Ovary (tissue), 10 donors: ENCODE measurements at places on chromosomes 3 and 15.

GRCh38 chr3:43102773-43103480 is 3.0 kb downstream of the POMGNT2 start:
- peak overlapping the region; percentile 21 for H3K27ac ChIP-seq
- no peak overlapping the region for H3K4me3 ChIP-seq
- H3K4me1 ChIP-seq: peaks cover 8% of the 10 kb centered on the region
- H3K27me3 ChIP-seq: no peaks in the 10 kb centered on the region
- no peak for DNase-seq
- no peaks in the 10 kb centered on the region for H3K36me3 ChIP-seq

GRCh38 chr15:60721257-60721626 is 242.3 kb upstream of the ICE2 start:
- no peak for DNase-seq
- no peak overlapping the region for H3K4me3 ChIP-seq
- no peak overlapping the region for H3K27ac ChIP-seq
- peaks cover 2% of the 10 kb centered on the region for H3K4me1 ChIP-seq
- H3K27me3 ChIP-seq: no peaks in the 10 kb centered on the region

DNA sequence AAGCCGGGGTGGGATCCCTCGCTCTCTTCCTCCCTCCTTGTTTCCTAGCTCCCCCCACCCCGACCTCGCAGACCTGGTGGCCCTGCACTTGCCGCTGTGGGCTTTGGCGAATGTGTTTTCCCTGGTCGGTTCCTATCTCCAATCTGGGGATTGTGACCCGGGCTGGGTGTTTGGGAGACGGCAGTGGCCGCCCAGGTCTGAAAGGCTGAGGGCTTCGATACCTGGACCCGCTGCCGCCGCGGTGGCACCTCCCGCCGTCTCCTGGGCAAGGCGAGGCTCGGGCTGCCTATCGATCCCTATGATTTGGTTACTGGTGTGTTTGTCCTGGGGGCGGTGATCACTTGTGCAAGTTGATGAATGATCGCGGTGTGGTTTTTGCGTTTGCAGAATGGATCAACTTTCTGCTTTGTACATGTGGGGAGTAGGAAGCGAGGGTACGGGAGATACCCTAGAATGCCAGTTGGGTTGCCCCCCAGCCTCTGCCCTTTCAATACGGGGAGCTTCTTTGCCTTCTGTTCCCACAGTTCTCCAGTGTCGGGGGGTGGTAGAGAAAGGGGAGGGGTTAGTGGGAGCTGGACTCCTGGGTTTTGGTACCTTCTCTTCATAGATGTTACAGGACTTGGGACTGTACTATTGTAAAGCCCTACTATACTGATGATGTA is 3.0 kb downstream of the BBX start:
- no peaks in the 10 kb centered on the region for H3K27me3 ChIP-seq
- H3K4me3 ChIP-seq: peak overlapping the region; percentile 61
- peak overlapping the region; percentile 96 for H3K27ac ChIP-seq
- peak; percentile 17 for DNase-seq

DNA sequence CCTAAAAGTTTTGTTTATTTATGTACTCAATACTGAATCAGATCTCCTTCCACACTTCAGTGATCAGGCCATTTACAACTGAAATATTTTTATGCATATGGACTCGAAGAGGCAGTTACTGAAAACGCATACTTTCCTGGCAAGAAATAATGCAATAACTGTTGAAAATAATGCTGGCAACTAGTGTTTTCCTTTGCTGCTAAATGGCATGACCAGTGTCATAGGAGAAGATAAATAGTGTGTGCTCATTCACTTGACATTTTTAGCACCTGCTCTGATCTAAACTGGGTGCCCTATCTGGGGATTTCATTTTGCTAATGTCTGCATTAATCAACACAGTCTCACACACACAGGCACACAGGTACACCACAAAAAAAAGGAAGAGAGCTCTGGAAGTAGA is 695.2 kb downstream of the TUSC7 start:
- no peaks in the 10 kb centered on the region for H3K36me3 ChIP-seq
- no peak overlapping the region for H3K27ac ChIP-seq
- H3K27me3 ChIP-seq: no peaks in the 10 kb centered on the region
- H3K4me1 ChIP-seq: no peaks in the 10 kb centered on the region
- no peak overlapping the region for H3K4me3 ChIP-seq

DNA sequence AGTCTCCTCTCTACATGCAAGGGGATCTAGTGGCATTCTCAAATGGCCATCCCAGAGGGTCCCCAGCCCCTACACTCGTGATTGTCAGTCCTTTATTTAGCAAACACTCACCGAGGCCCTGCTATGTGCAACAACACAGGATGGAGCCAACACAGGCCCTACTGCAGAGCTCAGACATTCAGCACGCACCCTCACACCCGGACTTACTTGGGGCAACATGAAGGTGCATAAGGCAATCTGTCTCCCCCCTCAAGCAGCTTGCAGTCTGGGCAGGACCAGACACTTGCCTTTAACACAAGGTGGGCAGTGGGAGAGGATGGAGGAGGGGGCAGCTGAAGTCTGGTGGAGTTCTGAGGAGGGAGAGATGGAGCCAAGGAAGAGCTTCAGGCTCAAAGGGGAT is 258.4 kb downstream of the XXYLT1 start:
- H3K4me1 ChIP-seq: no peaks in the 10 kb centered on the region
- no peak overlapping the region for H3K4me3 ChIP-seq
- no peaks in the 10 kb centered on the region for H3K27me3 ChIP-seq
- DNase-seq: no peak
- H3K36me3 ChIP-seq: no peaks in the 10 kb centered on the region

DNA sequence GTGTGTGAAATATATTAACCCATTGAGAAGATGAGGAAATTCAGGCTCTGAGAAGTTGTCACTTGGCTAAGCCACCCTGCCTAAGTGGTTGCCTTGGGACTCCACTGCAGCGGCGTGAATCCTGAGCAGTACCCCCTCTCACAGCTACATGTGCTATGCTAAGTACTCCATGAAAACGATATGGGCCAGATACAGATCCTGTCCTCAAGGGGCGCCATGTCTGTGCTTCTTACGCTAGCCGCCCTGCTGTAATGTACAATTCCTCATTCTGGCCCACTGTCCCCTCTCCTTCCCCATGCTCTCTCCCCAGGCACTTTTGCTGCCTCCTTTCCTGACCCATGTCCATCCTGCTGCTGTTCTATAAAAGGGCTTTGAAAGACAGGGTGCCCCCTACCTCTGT is 140.3 kb downstream of the FEZF2 start:
- no peak overlapping the region for H3K27ac ChIP-seq
- no peaks in the 10 kb centered on the region for H3K27me3 ChIP-seq
- no peaks in the 10 kb centered on the region for H3K36me3 ChIP-seq
- H3K4me3 ChIP-seq: no peak overlapping the region
- H3K4me1 ChIP-seq: peaks cover 2% of the 10 kb centered on the region
- DNase-seq: no peak

- no peaks in the 10 kb centered on the region for H3K4me1 ChIP-seq
- no peaks in the 10 kb centered on the region for H3K36me3 ChIP-seq
- DNase-seq: no peak
Measured at GRCh38 chr3:135172191-135172869, 377.3 kb downstream of the EPHB1 start.

GRCh38 chr3:188164248-188164687 is 10.3 kb downstream of the LPP start:
- no peaks in the 10 kb centered on the region for H3K36me3 ChIP-seq
- no peak overlapping the region for H3K27ac ChIP-seq
- no peak overlapping the region for H3K4me3 ChIP-seq
- H3K4me1 ChIP-seq: no peaks in the 10 kb centered on the region

- DNase-seq: no peak
- no peak overlapping the region for H3K4me3 ChIP-seq
- H3K27ac ChIP-seq: no peak overlapping the region
Measured at GRCh38 chr15:22895465-22896190, 57.2 kb downstream of the NIPA2 start.

GRCh38 chr15:47394286-47394809 is 323.0 kb upstream of the SEMA6D start:
- no peaks in the 10 kb centered on the region for H3K27me3 ChIP-seq
- no peaks in the 10 kb centered on the region for H3K4me1 ChIP-seq
- H3K27ac ChIP-seq: no peak overlapping the region
- H3K36me3 ChIP-seq: no peaks in the 10 kb centered on the region
- DNase-seq: no peak

DNA sequence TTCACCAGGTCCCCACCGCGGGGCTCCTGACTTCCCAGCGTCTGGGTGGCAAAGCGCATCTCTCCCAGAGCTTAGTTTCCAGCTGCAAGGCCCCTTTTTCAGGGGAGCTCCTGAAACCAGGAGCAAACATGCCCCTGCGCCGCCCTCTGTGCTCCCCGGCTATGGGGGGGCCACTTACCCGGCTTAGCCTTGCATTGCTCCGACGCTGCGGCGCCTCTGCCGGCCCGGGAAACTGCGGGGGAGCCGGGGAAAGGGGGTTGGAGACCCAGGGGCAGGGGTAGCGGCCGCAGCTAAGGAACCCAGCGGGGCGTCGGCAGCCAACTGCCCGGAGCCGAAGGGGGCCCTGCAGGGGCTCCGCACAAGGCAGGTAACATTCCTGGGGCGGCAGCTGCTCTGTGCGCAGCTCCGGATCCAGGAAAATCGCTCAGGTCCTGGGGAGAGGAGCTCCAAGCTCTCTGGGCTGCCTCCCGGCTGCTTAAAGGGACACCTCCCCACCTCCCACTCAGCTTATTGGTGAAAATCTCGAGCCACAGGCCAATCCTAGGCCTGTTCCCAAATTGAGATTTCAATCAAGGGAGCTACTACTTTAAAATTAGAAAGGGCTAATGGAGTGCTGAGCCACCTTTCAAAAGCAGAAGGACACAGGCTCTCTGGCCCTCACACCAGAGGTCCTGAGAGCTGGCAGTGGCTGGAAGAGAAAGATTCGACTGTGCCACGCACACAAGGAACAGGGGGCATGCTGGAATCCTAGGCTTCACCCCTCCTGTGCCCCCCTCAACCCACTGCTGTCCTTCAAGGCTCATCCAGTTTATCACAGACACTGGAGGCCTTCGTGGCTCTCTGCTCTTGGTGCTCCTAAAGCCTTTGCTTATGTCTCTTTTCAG is 42.7 kb upstream of the PRICKLE2 start:
- H3K27me3 ChIP-seq: no peaks in the 10 kb centered on the region
- no peaks in the 10 kb centered on the region for H3K36me3 ChIP-seq
- H3K4me1 ChIP-seq: peaks cover 20% of the 10 kb centered on the region
- peak overlapping the region; percentile 65 for H3K4me3 ChIP-seq

GRCh38 chr3:44907612-44908011 is 33.2 kb downstream of the TGM4 start:
- H3K36me3 ChIP-seq: no peaks in the 10 kb centered on the region
- no peak overlapping the region for H3K4me3 ChIP-seq
- H3K27ac ChIP-seq: no peak overlapping the region
- DNase-seq: no peak

- H3K36me3 ChIP-seq: no peaks in the 10 kb centered on the region
- no peaks in the 10 kb centered on the region for H3K4me1 ChIP-seq
- no peak overlapping the region for H3K4me3 ChIP-seq
- no peak for DNase-seq
- no peaks in the 10 kb centered on the region for H3K27me3 ChIP-seq
- no peak overlapping the region for H3K27ac ChIP-seq
Measured at GRCh38 chr15:92463352-92463751, 69.7 kb downstream of the ST8SIA2 start.

DNA sequence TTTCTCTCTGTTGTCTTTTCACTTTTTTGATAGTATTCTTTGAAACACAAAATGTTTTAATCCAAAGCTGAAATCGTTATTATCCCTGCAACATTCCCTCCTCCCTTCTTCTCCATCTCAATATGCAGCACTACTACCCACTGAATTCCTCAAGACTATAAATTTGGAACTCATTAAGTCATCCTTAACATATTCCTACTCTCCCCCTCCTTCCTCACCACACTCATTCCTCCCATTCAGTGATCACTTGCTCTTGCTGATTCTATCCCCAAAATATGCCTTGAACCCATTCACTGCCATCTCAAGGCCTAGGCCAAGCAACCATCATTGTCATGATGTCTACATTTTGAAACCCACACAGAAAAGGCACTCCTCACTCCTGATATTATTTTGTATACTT is 2.4 kb upstream of the PIK3R4 start:
- no peaks in the 10 kb centered on the region for H3K27me3 ChIP-seq
- no peak for DNase-seq
- no peak overlapping the region for H3K27ac ChIP-seq
- H3K4me3 ChIP-seq: no peak overlapping the region

- peaks cover 3% of the 10 kb centered on the region for H3K4me1 ChIP-seq
- no peaks in the 10 kb centered on the region for H3K36me3 ChIP-seq
- no peak overlapping the region for H3K27ac ChIP-seq
- H3K4me3 ChIP-seq: no peak overlapping the region
Measured at GRCh38 chr3:126208182-126208581, 27.8 kb upstream of the ALDH1L1 start.

- H3K4me1 ChIP-seq: no peaks in the 10 kb centered on the region
- no peaks in the 10 kb centered on the region for H3K27me3 ChIP-seq
- H3K4me3 ChIP-seq: no peak overlapping the region
- no peaks in the 10 kb centered on the region for H3K36me3 ChIP-seq
- H3K27ac ChIP-seq: no peak overlapping the region
Measured at GRCh38 chr15:94375997-94376396, 144.6 kb downstream of the MCTP2 start.

DNA sequence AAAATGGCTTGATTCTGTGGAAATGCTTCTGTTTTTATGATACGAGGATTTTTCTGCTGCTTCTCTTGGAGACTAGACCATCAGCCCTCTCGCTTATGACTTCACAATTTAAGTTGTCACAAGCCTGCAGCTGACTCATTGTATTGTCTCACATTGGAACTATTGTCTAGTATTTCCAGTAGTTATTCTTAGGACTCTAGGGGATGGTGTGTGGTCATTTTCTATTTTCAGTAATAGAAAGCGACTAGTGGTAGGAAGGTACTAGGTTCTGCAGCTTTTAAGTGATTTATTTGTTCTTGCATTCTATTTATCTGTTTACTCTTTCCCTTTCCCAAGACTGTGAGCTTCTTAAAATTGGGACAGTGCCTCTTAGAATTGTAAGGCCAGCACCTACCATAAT is 66.3 kb upstream of the CRTC3 start:
- H3K4me3 ChIP-seq: no peak overlapping the region
- DNase-seq: no peak
- no peaks in the 10 kb centered on the region for H3K27me3 ChIP-seq
- peaks cover 11% of the 10 kb centered on the region for H3K4me1 ChIP-seq
- no peak overlapping the region for H3K27ac ChIP-seq

DNA sequence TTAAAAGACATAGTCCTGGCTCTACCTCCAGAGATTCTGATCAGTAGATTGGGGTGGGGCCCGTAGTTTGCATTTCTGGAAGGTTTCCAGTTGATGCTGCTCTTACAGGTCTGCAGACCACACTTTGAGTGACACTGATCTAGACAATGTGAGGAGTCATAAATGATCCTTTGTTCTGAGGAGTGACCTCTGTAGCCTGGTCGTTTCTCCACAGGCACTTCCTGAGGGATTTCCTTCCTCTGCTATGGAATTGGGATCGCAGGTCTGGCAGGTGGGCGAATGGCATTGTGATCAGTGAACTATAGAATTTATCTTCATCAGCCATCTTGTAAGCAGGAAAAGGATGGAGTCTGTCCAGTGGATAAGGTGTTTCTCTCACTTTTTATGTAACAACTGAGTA is 5.5 kb downstream of the GFM1 start:
- H3K36me3 ChIP-seq: no peaks in the 10 kb centered on the region
- H3K27me3 ChIP-seq: no peaks in the 10 kb centered on the region
- DNase-seq: no peak
- H3K4me1 ChIP-seq: no peaks in the 10 kb centered on the region
- H3K4me3 ChIP-seq: no peak overlapping the region
- H3K27ac ChIP-seq: no peak overlapping the region
